Myocyte (in vitro differentiated cells): ENCODE measurements at places on chromosomes 4 and X. TPM values are rescaled to one million over a fixed set of nuclear protein-coding genes. Genes with fewer than 3 reads are reported as not detected.
A peak's percentile ranks its signal among the peaks of the same experiment; 100 is the strongest.

DNA sequence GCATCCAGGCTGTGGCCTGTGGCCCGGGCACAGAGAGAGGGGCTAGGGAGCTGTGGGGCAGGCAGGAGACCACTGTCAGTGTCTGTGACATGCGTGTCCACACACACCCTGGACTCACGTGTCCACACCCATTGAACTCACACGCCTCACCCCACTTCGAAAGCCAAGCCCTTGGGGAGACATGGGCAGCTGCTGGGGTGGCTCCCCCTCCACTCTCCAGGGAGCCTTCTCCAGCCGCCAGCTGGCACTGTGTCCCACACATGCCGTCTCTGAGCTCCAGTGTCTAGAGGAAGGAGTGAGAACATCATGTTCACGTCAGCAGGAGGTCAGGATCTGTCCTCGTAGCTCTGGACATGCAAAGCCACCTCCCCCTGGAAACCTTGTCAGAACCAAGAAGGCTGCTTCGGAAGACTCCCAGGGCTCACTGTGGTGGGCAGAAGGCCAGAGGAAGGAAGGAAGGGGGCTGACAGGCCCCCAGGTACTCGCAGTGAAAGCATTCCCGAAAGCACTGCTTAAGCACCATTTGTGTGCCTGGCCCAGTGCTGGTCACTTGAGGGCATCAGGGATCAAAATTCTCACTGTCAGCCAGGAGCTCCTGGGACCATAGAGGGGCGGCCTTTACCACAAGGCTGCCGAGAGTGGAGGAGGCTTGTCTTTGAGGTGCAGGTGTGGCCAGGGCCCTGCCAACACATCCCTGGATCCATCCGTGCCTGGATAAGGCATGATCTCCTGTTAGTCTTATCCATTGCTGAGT, 61.4 kb downstream of the HTRA3 start:
- DNase-seq = peak; percentile 81

DNA sequence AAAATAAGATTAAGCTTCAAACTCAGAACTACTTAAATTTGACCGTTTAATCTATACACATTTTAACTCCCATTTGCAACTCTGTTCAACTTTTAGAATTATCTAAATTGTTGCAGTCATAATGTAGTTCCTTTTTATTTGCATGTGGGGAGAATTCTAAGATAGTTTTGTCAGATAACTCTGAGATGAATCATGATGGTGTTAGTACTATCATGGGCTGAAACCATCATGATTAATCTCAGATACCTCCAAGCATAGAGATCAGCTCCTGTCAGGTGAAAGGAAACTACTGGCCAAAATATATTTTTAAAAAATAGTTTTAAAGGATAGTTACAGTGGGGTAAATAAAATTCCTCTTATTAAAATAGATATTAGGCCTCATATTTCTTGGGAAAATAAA, 39.0 kb downstream of the FBXO8 start:
- no peak for DNase-seq

GRCh38 chr4:32574803-32575202, 1854.6 kb downstream of the PCDH7 start:
- no peak for DNase-seq

The TGIF2LX gene
- total RNA-seq = not detected in 2 replicates

The CLDN22 gene
- total RNA-seq = not detected in 2 replicates
